ELF-1 (cell line): ENCODE measurements at places on chromosomes 12 and 14.

GRCh38 chr12:38417101-38417500, 100.5 kb downstream of the ALG10B start:
- no peak for DNase-seq

- DNase-seq = no peak
These were observed 102.5 kb upstream of the DIO2 start for GRCh38 chr14:80313806-80314205.

GRCh38 chr12:23008623-23009022, 383.7 kb downstream of the ETNK1 start:
- DNase-seq = no peak

DNA sequence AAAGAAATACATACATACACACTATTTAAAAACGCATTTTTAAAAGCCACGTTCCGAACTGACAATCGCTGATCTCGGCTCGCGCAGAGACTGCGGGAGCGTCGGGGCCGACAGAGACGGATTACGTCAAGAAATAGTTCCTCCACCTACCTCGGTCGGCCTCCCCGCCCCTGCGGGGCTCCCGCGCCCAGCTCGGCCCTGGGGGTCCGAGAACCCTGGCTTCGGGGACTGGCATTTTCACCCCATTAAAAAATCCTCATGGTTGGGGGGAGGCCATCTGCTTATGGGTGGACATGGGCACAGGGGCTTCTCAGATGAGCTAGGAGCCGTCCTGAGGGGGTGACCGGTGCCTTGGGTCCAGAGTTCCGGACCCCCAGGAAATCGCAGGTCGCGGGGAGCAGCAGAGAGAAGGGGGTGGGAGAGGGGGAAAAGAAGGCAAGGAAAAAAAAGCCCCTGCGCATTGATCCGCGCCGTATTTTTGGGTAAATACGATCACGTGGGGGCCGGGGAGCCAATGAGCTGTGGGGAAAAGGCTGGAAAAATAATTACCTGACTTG, 324 bp upstream of the HOXC9 start:
- no peak for DNase-seq

- DNase-seq = no peak
These were observed 26.3 kb upstream of the FOS start for GRCh38 chr14:75252254-75252837.

DNA sequence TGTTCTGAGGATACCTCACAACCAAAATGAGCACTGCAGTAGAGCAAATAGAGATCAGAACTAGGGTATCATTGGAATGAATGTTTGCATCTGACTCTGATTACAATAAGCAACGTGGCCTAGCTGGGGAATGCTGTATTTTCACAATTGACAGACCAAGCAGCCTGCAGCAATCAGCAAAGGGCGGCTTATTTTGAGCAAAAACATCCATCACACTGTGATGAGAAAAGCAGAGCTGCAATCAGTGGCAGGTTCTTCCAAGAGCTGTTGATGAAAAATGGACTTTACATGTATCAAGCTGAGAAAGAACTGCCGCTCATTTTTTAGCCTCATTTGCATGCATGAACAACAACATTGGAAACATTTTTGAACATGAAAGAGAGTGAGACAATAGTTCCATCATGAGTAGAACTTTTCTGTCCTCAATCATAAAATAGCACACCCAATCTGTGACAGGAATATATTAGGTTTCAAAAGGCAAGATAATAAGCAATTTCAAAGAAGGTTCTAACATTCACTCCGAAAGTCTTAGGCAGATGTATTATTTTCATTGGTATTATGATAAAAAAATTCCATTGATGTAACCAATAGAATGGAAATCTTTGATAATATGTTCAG, 249.7 kb upstream of the FBXO33 start:
- no peak for DNase-seq

DNA sequence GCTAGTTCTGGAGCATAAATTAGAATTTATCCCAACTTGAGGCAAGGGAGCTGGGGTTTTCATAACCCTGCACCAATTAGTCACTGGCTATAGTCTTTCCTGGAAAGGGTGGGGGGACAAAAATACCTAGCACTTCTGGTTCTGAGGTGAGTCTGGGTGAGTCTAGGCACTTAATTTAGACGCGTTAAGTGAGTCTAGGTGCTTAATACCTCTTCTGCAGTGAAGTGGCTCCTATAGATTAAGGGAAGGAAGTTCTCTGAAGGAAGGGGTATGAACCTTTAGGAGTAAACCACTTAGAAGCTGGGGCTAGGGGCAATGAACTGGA, 251.7 kb downstream of the EFCAB11 start:
- DNase-seq = no peak

- DNase-seq = no peak
These were observed 43.5 kb downstream of the ERH start for GRCh38 chr14:69354383-69355153.

DNA sequence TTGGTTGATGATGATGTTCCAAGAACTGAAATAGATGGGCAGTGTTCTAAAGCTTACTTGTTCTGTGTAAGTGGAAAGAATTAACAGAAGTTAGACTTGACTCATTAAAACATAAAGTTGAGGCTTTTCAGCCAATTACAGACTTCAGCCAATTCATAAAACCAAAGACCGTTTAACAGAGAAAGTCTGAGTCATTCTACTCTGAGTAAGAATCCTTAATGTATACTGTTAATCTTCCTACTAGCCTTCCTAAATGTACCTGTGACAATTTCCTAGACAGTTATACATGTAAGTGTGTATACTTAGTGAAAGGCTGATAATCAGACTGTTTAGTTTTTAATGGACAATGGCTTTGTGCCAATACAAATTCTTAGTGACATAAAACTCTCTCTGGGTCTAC, 681.0 kb downstream of the RPL10L start:
- no peak for DNase-seq
